ENCODE measurements at places on chromosomes 1 and 21. TPM values are rescaled to one million over a fixed set of nuclear protein-coding genes. Genes with fewer than 3 reads are reported as not detected.

The LINGO4 gene
- 0.81 TPM for polyA plus RNA-seq

The C1orf141 gene
- 0.22 TPM for polyA plus RNA-seq

The GJA5 gene
- polyA plus RNA-seq = 5.1 TPM

DNA sequence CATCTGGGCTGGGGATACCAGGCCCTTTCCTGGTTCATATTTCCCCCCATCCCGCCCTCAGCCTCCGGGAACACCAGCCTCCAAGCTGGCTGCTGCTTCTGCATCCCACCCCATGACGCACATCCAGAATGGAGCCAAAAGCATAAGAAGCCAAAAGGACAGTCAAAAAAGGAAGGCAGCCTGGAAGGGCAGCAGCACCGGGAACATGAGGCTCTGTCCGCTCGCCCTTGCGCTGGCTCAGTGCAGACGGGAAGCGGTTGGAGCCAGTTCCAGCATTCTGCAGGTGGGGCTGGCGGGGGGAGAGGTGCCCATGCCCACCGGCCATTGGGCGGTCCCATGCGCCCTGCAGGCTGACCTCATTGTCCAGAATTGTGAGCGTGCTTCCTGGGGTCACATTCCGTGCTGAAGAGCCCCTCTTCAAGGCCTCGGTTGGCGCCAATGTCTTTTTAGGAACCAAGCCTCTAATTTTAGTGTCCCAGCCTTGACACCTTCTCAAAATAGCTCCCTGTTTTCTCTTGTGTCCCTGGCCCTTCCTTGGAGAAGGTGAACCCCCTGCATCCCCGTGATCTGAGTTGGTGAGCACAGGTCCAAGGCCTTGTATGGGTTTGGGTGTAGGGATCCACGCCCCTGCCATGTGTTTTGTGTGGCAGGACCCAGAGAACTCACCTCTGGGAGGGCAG is 28.4 kb upstream of the NPPB start:
- DNase-seq = no peak

- no peak for DNase-seq
Measured at GRCh38 chr1:57461405-57461804, 37.5 kb upstream of the DAB1 start.

DNA sequence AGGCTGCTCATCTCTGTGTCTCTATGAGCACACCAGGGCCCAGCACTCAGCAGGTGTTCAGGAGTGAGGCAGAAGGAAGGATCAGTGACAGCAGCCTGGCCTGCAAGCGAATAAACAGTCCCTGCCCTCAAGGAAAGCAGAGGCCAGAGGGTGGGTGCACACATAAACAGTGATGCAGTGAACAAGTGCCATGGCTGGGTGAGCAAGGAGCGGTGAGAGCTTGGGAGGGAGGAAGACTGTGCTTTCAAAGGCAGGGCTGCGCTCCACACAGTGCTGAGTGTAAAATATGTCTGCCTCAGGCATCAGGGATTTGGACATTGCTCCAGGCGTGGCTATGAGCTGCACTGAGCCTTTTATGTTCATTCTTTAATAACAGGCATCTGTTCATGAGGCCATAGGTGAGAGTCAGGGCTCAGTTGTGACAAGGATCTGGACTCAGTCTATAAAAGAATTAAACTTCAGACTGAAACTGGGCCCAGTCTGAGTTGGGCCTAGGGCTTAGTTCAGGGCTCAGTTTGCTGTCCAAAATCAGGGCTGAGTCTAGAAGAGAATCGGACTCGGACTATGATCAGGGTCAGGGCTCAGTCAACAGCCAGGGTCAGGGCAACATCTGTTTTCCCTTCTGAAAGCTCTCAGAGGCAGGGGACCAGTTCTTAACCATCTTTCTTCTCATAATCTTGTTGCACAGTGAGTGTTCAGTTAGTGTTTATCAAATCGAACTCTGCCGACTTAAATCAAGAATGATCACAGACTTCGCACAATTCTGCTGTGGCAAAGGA is 213.7 kb downstream of the FOXD2 start:
- peak; percentile 77 for DNase-seq

- peak; percentile 76 for DNase-seq
Measured at GRCh38 chr1:47534436-47534835, 96.6 kb downstream of the FOXD2 start.

DNA sequence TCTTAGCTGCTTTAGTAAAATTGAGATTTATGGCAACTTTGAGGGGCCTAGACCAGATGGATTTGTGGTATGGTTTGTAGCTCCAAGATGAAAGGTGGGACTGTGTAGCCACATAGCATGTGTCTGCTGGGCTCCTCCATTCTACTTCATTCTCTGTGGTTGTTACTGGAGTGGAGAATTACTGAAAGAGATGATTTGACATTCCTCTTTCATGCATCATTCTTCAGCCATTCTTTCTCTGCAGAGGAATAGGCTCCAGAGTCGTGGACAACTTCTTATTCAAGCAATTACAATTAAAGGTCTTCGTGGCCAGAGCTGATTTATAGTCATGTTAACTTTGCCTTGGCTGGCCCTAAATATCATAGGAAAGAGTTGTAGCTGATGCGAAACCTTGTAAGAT is 328.9 kb downstream of the PAPPA2 start:
- DNase-seq = no peak

DNA sequence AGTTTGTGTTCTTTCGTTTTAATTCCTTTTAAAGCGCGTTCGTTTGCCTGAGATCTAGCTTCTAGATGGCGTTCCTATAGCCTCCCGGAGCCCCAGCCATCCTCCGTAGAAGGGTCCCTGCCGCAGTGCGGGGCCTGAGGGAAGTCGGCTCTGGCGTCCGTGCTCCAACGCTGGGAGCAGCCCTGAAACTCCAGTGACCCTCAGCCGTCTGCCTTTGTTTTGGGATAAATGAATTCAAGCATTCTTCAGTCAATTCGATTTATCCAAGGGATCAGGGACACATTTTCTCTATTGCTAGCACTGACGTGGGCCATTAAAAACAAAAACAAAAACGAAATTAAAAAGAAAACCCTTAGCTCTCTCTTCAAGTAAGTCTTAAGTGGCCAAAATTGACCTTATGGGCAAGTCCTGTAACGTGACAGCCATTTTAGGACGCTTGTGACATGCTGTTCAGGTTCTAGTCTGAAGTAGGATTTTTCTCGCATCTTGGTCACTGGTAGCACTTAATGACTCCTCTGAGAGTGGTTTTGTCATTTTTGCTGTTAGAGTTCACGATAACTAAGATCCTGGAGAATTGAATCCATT is 742 bp upstream of the HSPA13 start:
- no peak for DNase-seq

GRCh38 chr1:212539737-212540430 is 68.7 kb upstream of the ATF3 start:
- DNase-seq = no peak

- DNase-seq = no peak
Measured at GRCh38 chr1:75412616-75413015, 198.3 kb downstream of the SLC44A5 start.

Data from large intestine (tissue), 12 donors.